Stimulated activated CD4-positive, alpha-beta T cell treated with anti-CD3 and anti-CD28 coated beads, Interleukin-15, amount 100 ng/mL, for 1 hour (primary cell): ENCODE measurements at places on chromosomes 7 and 10.

GRCh38 chr7:116955801-116956476 is 2.6 kb downstream of the ST7 start:
- no peak for DNase-seq

DNA sequence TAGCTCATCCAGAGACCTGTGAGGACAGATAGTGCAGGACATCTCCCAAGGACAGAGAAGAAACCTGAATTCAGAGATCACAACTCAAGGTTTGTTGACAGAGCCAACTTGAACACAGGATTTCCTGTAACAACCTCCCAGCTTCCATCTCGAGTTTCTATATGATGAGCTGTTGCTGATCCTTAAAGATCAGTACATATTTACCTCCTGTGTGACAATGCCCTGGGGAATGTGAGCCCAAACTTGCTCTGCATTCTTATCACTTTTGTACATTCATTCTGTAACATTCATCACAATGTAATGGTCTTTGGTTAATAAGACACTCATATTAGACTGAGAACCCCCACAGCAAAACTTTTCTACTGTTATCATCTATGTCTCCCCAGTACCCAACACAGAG is 468.6 kb downstream of the XPNPEP1 start:
- no peak for DNase-seq

DNA sequence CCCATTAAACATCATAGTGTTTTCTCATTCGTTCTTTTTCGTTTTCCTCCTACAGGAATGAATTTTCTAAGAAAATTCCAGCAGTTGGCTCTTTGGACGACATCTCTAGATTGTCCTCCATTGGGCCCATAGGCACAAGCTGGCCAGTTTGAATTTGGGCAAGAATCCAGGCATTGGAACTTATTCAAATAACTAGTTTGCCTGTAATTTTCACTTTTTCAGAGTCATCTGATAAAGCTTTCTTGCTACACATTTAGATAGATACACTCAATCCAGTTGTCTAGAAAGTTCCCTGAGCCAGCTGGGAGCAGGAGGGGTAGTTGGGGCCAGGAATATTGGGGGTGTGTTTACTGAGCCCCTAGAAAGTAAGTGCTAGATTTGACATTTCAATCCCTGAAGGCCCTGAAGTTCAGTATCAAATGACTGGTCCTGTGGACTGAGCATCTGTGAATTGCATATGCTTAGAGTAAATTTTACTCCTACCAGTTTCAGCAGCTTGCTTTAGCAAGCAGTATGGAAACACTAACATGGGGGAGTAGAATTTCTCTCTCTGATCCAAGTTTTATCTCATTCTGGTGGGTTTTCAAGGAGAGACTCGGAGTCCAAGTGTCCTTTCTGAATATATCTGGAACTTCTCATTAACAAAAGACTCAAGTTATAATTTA is 5.2 kb downstream of the EGFR start:
- DNase-seq = no peak

DNA sequence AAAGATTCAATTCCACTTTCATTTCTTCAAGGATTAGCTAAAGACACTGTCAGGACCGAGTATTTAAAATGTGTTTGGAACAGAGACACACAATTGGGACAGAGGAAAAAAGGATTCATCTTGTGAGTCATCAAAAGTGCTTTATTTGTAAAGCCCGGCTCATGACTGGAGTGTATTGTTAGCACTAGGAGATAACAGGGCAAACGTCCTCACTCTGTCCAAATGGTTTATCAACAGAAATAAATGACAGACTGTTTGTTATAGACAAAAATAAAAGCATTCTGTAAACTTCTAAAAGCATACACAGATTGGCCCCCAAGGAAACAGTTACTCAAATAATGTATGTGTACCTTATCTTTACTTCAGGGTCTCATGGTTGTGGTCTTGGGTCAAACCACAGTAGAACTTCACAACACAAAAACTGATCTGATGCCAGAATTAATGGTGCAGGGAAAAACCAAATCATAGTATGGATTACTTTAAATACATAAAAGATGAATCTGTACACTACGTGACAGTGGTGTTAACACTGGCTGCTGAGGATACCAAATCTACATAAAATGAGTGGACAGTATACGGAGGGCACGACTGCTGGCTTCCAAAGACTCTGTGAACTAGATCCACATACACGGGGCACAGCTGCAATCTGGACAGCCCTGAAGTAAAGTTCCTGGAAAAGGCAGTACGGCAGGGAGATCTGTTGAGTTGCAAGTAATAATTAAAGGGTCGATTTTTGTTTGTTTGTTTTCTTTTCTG is 179.4 kb downstream of the PIP4K2A start:
- DNase-seq = no peak

GRCh38 chr7:147415991-147416390 is 1174.6 kb upstream of the C7orf33 start:
- DNase-seq = no peak

GRCh38 chr10:929960-930624 is 1.4 kb downstream of the LARP4B start:
- DNase-seq = no peak

DNA sequence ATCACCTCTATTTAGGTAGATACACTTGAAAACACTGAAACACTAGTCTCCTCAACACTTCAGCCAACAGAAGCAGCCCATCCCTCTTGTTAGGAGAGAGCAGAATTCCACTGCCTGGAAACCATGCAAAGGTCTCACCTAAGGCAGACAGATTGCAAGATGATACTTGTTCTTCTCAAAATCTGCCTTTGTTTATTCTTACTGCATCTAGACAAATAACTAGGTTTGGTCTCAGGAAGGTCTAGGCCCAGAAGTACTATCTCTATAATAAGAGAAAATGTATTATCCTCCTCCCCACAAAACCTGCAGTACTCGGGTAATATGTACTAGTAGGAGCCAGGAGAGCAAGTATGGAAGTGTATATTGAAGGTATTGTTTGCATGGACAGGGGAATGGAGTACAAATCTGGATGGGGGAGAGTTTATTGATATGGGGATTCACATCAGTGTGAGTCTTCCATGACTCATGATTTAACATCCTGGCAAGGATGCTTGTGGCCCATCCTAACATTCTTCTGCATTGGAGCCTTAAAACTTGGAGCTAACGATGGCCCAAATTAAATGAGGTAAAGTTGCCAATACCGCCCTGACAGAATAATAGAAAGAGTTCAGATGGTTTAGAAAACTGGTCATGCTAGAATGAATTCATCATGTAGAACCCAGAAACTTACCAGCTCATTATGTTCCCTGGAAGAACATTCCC is 109.2 kb downstream of the EPC1 start:
- DNase-seq = no peak

DNA sequence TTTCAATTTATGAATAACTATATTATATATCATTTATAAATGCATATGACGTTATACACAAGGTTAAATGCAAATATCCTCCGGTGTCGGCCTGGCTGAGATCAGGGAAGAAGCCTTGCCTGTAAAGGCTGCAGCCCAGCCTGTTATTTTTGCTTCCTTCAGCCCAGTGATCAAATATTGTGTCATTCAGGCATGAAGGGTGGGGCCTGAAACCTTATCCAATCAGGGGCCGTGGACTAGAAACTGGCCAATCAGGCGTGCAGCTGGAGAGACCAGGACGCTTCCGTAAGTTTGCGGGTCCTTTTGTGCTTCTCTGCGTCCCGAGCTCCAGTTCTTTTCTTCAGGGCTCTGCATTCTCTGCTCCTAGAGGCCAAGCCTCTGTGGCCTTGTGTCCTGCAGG is at the start of gene ZNF722:
TSS of gene ZNF722 (plus strand) at position 301 of the 400 bp plus-strand sequence. CDS start 113 bp downstream, outside the sequence.
- DNase-seq = no peak

DNA sequence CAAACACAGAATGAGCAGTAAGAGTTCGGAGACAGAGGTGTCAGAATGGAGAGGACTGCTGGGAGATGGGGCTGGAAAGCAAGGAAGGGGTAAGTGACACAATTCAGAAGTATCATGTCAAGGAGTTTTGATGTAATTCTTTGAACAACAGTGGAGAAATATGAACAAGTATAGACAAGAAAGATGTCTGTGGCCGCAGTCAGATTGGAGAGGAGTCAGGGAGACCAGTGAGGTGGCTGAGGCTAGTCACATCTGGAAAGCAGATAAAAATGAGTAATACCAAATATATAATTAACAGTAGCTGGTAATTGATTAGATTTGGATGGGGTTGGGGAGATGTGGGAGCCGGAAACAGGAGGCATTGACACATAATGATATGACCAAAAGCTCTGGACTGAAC is 540.9 kb downstream of the SUGCT start:
- DNase-seq = no peak

DNA sequence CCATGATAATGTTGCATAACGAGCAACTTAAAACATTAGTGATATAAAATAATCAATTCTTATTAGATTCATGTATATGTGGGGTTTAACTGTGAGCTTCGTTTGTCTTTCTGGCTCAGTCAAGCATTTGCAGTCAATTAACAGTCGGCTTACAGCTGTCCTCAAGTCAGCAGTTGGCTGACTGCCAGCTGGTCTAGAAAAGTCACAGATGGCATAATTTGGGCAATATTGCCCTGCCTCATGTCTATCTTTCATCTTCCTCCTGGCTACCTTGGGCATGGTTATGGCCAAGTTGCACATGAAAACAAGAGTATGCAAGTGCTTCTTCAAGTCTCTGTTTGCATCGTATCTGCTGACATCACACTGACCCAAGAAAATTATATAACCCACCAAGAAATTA is 186.1 kb upstream of the ZWINT start:
- DNase-seq = no peak

GRCh38 chr7:11642276-11642675 is 189.7 kb downstream of the THSD7A start:
- DNase-seq = no peak

DNA sequence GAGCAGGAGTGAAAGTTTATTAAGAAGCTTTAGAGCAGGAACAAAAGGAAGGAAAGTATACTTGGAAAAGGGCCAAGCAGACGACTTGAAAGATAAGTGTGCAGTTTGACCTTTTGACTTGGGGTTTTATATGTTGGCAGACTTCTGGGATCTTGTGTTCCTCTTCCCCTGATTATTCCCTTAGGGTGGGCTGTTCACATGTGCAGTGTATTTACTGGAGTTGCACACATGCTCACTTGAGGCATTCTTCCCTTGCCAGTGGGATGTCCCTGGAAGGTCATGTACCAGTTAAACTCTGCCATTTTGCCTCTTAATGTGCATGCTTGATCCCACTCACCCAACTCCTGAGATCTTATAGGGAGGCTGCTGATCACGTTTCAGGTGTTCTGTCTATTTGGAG is 23.4 kb upstream of the ARHGAP12 start:
- no peak for DNase-seq

GRCh38 chr10:22652988-22653481 is 61.3 kb downstream of the PIP4K2A start:
- DNase-seq = no peak

- DNase-seq = no peak
Measured at GRCh38 chr7:74029991-74030415, 2.0 kb downstream of the ELN start.

GRCh38 chr7:90595342-90595800 is 750 bp upstream of the CDK14 start:
- DNase-seq = no peak

- DNase-seq = no peak
Measured at GRCh38 chr10:71083716-71083975, 128.7 kb upstream of the UNC5B start.
